Activated naive CD4-positive, alpha-beta T cell treated with Interleukin-2 at 50 U/mL for 16 hours (primary cell): ENCODE measurements at places on chromosomes 16 and 17.
A peak's percentile ranks its signal among the peaks of the same experiment; 100 is the strongest.

DNA sequence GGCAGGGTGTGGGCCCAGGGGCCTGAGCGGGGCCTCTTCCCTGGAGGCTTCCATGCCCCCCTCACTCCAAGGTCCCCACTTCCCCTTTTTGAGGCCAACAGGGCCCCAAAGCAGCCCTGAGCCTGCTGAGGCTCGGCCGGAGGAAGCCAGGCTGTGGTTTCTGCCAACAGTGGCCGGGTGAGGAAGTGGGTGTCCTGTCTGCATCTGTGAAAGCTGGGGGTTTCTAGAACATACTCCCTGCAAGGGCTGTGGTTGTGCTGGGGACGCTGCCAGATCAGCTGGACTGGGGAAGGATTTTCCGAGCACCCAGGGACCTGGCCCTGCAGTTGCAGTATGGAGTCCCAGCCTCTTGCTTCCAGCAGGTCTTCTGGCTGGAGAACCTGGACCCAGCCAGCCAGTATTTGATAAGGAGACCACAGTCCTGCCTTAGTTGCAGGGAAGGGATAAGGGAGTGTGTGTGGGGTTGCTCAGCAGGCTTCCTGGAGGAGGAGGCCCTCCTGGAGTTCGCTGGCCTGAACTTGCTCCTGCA is 15.7 kb downstream of the ADCY7 start:
- DNase-seq = peak; percentile 53

DNA sequence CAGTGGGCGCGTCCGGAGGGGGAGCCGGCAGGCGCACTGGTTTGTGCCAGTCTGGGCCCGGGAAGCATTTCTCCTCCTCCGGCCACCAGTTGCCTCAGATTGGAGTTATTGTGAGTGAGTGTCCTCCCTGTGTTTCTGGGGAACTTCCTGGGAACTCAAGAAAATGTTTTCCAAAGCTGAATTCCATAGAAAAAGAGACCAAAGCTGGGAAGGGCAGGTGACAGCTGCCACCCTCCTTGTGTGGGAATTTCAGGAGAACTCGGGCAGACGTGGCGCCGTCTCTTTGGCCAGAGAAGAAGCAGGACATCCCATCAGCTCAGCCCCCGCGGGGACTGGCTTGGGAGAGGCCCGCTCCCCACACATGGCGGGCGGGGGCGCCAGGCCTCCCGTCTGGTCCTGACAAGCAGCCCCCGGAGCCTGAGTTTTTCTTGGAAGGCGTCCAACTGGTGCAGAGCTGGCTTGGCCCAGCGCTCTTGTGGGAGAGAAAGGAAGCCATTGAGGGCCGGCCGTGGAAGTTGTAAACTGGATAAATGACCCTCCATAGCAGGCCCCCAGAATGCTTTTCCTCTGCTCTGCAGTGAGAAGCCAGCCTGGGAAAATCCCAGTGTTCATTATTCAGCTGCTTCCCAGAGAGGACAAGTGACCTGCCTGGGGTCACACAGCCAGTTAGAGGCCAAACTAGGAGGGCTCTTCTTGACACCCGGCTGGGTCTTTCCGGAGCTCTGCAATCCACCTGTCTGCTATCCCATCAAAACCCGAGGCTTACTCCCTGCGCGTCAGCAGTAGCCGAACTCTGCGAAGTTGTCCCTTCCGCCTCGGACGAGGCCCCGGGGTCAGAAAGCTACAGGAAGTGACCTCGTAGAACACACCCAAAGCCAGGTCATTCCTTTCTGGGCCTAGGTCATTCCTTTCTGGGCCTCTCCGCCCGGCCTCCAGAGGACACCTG is 39.2 kb upstream of the GSE1 start:
- no peak for DNase-seq

GRCh38 chr16:51392521-51393187 is 241.6 kb upstream of the SALL1 start:
- no peak for DNase-seq

DNA sequence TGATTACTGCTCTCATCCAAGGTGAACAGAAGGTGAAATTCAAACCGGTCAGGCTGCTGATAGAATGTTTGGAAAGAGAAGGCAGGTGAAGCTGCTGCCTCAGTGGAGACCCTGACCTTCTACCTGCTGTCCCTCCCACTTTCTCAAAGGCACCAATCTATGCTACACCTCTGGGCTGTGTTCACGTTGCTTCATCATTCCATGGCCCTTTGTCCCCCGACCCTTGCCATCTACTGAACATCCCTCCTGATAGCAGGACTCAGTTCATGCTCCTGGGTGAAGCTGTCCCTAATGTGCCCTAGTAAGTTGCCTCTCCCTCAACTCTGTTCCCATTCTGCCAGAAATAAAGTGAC is 44.2 kb upstream of the SOX9 start:
- no peak for DNase-seq

- DNase-seq = no peak
Measured at GRCh38 chr16:3004781-3005284, 7.9 kb upstream of the CLDN9 start.
